ENCODE measurements at places on chromosomes 2 and 18.

DNA sequence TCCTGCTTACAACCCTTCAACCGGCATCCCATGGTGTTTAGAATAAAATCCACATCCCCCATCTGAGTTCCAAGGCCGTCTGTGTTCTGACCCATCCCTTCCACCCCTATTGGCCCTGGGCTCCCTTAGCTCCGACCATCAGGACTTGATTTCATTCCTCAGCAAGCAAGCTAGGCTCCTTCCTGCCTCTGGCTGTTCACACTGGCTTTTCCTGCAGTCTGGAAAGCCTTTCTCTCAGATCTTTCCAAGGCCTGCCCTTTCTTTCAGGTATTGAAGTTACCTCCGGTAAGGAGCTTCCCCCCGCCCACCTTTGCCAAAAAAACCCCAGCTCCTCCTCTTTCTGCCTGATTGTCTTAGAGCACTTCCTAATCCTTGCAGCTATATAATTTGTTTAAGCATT, 86.8 kb downstream of the CLIP4 start:
- DNase-seq: no peak

DNA sequence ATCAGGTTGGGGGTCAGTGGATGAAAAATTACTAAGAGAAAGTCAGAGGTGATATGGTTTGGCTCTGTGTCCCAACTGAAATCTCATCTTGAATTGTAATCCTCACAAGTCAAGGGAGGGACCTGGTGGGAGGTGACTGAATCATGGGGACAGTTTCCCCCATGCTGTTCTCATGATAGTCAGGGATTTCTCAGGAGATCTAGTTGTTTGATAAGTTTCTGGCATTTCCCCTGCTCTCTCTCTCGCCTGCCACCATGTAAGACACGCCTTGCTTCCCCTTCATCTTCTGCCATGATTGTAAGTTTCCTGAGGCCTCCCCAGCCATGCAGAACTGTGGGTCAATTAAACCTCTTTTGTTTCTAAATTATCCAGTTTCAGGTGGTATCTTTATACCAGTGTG, 945.8 kb upstream of the CRIM1 start:
- DNase-seq: no peak

DNA sequence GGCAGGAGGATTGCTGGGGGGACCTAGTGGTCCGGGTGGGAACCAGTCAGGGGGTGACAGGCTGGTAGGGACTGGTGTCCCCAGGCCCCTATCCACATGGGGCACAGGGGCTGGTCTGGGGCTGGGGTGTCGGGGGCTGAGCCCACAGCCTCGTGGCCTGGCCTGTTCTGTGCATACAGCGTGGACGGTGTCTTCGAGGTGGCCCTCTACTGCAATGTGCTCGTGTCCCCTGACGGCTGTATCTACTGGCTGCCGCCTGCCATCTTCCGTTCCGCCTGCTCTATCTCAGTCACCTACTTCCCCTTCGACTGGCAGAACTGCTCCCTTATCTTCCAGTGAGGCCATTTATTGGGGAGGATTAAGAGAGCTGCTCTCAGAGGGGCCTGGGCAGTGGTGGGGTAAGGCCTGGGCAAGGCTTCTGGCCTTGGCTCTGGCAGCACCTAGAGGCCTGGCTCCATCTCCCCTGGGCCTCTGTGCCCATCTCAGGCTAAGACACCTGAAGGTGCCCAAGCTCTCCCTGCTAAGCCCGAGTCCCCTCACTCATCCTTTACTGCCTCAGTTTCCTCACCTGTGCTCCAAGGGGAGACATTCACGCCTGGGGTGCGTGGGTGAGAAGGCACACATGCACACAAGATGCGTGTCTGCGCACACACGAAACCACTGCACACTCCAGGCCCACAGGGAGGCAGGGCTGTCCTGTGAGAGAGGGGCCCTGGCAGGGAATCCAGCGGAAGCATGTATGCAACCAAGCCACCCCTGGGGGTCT, 1.9 kb downstream of the CHRNG start:
- no peak for DNase-seq

DNA sequence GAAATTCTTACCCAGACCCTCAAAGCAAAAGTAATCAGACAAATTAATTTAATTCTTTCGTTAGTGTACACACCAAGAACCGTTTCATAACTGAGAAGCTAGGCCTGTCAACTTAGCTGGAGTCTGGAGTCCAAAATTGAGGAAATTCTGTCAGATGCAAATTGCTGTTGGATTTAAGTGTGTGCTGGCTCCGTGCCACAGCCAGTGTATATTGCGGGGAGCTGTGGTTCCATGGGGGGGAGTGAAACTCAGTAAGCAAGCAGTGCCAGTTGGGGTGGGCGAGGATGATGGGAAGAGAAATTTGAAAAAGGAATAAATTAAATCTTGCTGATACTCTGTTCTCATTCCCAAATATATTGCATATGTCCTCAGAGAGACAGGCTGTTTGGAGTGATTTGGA, 4.0 kb downstream of the ARPC2 start:
- DNase-seq: no peak

- no peak for DNase-seq
These were observed 35.3 kb downstream of the ACVR1C start for GRCh38 chr2:157593411-157593810.

DNA sequence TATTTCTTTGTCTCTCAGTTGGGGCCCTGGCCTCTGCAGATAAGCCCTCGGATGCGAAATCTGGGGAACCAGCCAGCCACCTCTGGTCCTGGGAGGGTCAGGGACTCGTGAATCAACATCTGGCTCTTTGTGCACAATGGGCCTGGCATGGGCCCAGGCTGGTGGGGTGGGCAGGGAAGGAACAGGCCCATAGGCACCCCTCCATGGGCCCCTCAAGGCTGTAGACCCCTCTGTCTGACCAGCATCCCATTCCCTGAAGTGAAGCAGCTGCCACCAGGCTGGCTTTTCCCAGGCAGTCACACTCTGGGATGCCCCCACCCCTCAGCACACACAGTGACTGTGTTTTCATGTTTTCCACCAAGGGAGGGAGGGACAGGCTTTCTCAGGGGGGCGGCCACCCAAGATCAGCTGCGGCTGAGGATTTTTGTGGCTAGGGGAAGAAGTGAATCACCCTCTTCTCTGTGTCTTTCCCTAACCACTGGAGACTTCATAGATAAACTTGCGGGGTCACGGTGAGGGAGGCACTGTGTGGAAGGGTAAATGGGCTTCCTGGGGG, 166.0 kb downstream of the AGAP1 start:
- DNase-seq: no peak

GRCh38 chr18:46536215-46536874, 120.7 kb downstream of the LOXHD1 start:
- no peak for DNase-seq

- DNase-seq: no peak
These were observed 191.8 kb downstream of the FTCDNL1 start for GRCh38 chr2:199659207-199659606.

GRCh38 chr18:6729247-6730091, at the start of gene ARHGAP28:
ARHGAP28 (plus strand) TSS chr18:6729716; CDS start chr18:6729822, 106 bp downstream.
- DNase-seq: no peak

GRCh38 chr2:118251427-118251826, 163.2 kb downstream of the INSIG2 start:
- DNase-seq: no peak
